RPMI7951 (cell line): ENCODE measurements at places on chromosomes 3 and 15. TPM values are rescaled to one million over a fixed set of nuclear protein-coding genes. Genes with fewer than 3 reads are reported as not detected.

GRCh38 chr3:129344540-129345220 is 66.0 kb downstream of the HMCES start:
- peak; percentile 89 for DNase-seq

Gene TM4SF4
- not detected in 2 replicates for total RNA-seq

DNA sequence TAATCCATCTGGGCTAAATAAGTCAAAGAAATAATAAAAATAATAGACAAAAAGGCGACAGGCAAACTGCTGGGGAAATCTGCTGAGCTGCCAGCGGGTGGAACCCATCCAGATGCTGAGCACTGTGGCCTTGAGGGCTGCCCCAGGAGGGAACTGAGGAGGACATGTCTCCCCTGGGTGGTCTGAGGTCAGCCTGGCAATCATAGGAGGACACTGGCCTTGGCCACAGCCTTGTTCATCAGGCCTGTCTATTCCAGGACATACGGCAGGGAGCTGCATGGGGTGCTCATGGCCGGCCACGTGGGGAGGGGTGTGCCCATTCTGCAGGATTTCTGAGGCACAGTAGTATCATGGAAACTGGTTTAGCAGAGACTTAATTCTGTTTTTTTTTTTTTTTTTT is 21.5 kb upstream of the SNRPA1 start:
- DNase-seq = no peak

Gene CADM2
- under 0.01 TPM in 1 of 2 replicates, not detected in the other for total RNA-seq

DNA sequence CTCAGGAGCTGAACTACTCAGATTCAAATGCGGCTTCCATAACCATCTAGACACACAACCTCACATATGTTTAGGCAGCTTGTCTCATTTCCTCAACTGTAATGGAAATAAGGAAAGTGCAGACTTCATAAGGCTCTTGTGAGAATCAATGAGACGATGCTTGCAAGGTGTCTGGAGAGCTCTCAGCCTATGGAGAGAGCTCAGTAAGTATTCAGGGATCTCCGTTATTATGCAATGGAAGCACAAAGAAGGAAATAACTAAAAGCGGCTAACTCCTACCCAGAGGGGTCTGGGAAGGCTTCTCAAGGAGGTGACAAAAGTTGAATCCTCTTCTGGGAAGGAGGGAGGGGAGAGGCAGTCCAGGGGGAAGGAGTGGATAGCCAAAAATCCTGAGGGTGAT is 50.1 kb upstream of the LIPC start:
- DNase-seq = no peak

DNA sequence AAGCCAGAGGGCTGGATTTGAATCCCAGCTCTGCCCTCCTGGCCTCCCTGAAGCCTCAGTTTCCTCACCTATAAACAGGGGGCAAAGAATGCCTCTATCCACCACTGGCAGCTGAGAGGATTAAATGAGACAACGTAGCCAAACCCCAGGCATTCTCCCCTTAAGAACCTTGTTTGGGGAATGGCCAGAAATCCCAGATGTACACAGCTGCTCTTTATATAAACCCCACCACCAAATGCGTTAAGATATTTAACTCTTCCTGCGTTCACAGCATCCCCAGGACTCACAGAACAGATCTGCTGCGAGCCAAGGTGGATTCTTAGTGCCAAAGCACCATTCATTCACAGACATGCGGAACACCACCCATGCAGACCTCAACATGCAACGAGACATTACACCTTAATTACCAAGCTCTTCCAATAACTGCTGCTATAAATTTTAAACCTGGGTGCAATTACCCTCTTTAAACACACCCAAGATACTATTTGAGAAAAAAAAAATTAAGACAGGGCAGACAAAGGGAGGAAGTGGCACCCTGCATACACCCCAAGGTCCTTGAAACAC is 5.2 kb downstream of the TLE3 start:
- no peak for DNase-seq
